ENCODE measurements at places on chromosomes 4 and X.

- DNase-seq, result no peak
Measured at GRCh38 chrX:17814557-17814956, 46.5 kb downstream of the RAI2 start.

GRCh38 chr4:76447393-76447851 is 12.4 kb downstream of the SHROOM3 start:
- DNase-seq, result no peak

DNA sequence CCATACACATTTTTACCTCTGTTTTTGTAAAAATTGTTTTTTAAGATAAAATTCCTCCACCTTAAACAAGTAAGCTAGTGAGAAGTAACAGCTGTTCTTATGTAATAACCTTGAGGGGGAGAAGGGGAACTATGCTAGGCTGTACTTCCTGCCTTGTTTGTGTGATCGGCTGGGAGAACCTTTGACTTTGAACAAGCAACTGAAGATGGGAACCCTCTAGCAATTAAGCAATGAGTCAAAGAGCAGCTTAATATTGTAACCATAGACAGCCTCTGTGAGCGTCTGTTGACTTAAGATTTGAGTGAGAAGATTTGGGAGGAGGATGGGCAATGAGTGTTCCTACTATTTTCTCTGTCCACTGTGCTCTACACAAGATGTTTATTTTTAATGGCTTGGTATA is 135.1 kb downstream of the SCLT1 start:
- no peak for DNase-seq

GRCh38 chrX:22462959-22463358 is 190.2 kb downstream of the CBLL2 start:
- no peak for DNase-seq

- DNase-seq, result no peak
Measured at GRCh38 chr4:23966725-23967124, 76.9 kb upstream of the PPARGC1A start.

DNA sequence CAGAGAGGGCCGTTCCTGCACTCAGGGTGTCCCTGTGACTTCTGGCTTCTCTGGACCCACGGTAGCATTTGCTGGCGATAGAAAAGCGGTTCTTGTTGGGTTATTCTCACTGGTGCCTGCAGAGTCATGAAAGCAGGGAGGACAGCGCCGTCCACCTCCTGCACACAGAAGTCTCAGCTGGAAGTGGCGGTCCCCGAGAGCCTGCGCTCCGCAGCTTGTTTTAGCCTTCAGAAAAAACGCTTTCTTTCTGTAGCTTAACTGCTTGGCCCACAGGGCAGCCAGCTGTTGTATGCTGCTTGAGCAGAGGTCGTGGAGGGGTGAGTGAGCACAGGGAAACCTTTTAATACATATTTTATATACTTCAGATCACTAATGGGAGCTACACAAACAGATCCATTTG is 400.7 kb upstream of the FAT1 start:
- DNase-seq, result no peak

GRCh38 chrX:85516131-85516530 is 136.7 kb upstream of the POF1B start:
- no peak for DNase-seq

GRCh38 chrX:45751156-45751555 is 550.5 kb upstream of the DIPK2B start:
- no peak for DNase-seq

DNA sequence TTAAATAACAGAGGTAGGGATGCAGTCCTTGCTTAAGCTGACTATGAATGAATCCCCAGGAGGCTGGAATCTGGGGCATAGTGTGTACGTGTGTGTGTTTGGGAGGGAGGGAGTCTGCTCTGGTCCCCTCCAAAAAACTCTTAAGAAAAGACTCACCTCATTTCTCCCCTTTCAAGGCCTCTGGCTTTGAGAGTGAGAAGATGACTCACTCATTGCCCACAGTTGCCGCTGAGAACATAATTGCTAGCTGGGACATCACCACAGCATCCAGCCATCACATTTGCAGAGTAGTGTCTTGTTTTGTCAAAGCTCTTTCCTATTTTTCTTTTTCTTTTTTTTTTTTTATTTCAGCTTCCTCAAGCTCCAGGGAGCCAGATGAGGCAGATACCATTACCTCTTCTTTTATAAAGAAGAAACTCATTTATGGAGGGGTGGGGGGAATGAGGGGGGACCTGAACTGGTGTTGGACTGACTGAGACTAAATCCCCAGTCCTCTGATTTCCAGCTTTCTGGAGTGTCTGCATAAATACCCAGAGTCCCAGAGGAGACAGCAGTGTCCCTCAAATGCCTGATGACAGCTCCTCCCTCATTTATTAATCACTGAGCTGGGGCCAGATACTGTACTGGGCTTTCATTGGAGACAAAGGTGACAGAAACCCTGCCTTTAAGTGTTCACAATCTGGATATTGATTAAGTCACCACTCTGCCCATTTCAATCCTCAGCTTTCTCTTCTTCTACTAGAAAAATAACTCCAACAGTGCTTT is 61.9 kb upstream of the LAS1L start:
- no peak for DNase-seq

GRCh38 chrX:2263203-2263602 is 237.6 kb downstream of the DHRSX start:
- DNase-seq, result no peak

GRCh38 chrX:149758068-149758714 is 15.7 kb upstream of the HSFX1 start:
- no peak for DNase-seq

GRCh38 chr4:99077177-99077576 is 11.4 kb downstream of the ADH5 start:
- no peak for DNase-seq

GRCh38 chr4:2443061-2443730 is 24.4 kb downstream of the CFAP99 start:
- DNase-seq, result no peak

GRCh38 chrX:10325611-10326010 is 168.8 kb downstream of the CLCN4 start:
- no peak for DNase-seq

DNA sequence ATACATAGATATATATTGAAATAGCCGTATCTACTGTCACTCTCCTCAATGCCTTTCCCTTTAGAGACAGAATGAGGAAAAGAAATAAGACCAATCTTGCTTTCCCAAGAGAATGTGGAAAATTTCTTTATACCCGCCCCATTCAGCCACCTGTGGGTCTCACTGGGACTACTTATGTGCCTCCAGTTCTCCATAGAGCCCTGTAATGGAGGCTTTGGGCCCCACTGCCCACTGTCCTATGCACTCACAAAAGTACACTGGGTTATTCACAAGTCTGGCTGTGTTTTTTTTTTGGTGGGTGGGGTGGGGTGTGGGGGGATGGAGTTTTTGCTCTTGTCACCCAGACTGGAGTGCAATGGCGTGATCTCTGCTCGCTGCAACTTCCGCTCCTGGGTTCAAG is 70.4 kb upstream of the ELOVL6 start:
- no peak for DNase-seq

DNA sequence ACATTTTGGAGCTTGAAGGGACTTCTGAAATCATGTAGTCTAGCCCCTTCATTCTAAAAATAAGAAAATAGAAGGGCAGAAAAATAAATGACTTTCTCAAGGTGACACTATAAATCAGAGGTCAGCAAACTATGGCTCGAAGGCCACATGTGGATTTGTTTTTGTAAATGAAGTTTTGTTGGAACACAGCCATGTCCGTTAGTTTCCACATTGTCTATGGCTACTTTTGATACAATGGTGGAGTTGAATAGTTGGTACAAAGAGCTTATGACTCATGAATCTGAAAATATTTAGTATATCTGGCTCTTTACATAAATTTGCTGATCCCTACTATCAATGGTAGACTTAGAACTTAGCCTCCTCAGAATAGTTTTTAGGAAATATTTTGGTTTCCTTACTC is 302.4 kb upstream of the PRPS2 start:
- DNase-seq, result no peak

GRCh38 chr4:7800410-7800809 is 139.3 kb downstream of the AFAP1 start:
- no peak for DNase-seq

DNA sequence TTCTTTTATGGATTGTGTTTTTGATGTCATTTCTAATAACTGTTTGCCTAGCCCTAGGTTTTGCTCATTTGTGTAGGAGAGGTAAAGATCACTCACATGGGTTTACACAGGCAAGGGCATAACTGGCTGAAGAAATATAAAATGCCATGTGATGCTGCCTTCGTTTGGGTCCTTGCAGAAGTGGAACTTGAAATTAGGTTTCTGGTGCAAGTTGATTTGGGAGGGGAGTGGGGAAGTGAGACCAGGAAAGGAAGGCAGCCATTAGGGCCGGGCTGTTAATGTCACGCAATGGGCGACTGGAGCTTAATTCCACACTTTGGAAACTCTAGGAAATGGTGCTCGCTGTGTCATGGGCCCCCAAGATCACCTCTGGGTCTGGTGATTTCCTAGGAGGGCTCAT is 14.5 kb downstream of the CLCN4 start:
- no peak for DNase-seq

GRCh38 chr4:143355540-143356217 is 19.0 kb downstream of the GAB1 start:
- no peak for DNase-seq

GRCh38 chrX:149950681-149951080 is 12.4 kb upstream of the EOLA2 start:
- DNase-seq, result no peak

DNA sequence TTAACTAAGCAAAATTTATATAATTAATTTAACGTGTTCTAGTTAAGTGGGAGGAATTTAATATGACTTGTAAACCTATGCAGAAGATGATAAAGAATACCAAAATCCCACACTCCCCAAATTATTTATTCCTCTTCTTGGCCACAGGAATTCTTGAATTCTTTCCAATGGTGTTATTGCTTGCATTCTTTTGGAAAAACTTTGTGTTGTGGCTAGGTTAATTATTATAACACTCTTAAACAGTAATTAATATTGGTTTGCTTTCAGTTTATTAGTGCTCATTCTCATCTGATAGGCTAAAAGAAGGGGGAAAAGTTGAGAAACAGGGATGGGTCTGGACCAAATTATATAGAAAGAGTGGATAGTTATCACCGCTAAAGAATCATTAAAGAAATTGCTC is 141.5 kb upstream of the PABPC4L start:
- no peak for DNase-seq

GRCh38 chr4:188665491-188666457 is 526.5 kb downstream of the TRIML1 start:
- DNase-seq, result no peak

GRCh38 chr4:141896687-141897086 is 260.3 kb downstream of the IL15 start:
- DNase-seq, result no peak

DNA sequence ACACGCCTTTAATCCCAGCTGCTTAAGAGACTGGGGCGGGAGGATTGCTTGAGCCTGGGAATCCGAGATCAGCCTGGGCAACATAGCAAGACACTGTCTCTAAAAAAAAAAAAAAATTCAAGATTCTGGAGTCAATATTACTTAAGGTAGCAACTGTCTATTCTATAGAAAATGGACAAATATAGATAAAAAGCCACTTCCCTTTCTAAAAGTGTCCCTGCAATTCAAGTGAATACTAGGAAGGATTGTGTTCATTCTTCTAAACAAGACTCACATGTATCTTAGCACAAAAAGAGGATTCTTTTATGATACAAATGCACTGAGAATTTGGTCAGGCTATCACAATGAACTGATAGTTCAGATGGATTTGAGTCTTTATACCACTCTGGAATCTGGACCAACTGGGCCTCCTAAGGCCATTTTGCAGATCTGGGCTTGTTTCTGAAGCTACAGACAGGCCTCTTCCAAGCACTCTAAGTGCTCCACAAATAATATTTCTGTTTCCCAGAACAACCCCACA is 7.0 kb downstream of the PKD2 start:
- DNase-seq, result no peak

DNA sequence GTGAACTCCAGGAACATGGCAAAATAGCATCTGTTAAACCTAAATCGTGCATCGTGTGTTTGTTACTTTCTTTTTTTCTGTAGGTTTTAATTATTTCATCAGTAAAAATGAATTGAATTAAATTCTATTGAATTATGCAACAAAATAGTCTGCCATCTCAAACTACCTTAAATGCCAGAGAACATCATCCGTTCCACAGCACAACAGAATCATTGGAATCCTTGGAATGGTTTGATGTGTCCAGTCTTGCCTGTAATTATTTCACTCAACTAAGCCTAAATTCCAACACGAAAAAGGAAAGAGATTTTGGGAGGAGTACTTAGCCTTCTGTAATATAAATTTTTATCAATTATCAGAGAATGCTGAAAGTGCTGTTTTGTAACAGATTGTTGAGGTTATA is 17.1 kb upstream of the SLC7A11 start:
- DNase-seq, result no peak

- DNase-seq, result no peak
Measured at GRCh38 chr4:2175990-2176698, 65.8 kb downstream of the HAUS3 start.

DNA sequence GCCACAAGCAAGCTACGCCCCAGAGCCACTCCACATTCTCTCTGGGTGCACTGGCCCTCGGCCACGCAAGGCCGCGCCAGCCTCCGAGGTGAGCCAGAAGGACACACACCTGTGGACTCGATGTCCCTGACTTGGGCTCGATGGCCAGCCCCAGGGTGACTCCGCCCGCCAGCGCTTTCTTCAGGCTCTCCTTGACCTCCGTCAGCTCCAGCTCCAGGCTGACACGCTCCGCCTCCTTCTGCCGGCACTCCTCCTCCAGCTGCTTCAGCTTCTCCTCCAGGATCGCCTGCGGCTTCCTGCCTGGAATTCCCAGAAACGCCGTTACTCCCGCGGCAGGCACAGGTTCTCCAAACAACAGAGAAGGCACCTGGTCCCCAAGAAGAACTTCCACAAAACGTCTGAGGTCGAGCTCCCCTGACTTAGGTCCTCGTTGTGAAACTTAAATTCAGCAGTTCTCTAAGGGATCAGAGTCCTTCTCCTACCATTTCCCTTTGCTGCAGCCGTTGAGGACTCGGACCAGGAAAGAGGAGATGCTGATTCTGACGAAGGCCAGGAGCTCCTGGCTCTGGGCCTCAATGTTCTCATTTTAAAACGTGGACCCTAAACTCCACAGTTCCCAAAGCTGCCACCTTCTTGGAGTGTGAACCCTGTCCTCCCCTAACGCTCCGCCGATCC is 166.8 kb downstream of the AFAP1 start:
- DNase-seq, result no peak

DNA sequence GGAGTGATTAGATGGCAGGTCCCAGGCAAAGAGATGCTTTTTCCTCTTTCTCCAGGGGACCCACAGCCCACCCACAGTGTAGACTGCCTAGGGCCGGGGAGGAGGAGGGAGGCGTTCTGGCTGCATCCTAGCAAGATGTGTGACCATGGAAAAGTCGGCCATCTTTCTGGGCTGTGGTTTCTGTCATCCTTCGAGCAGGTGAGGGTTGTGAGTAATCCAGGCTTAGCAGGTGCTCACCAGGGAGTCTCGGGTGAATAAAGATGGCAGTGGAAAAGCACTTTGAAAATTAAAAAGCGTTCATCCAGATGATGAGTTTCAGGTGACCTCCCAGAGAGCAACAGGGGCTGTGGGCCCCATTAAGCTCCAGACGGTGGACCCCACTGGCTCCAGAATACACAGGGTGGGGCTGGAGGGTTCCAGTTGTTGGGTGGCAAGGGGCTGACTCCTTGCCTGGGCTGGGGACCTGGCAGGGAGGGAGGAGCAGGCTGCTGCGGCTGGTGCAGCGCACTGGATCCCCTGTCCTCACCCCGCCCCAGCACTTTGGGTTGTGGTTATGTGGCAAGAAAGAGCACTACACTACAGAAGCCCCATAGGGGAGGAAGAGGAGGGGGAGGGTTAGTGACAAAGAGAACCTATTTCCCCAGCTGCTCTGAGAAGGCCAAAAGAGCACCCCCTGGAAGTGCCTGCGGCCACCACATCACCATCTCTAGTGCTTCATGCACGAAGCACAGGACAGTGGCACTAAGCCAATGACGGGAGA is 23.7 kb downstream of the ELF4 start:
- no peak for DNase-seq

Measured in dorsolateral prefrontal cortex (tissue), 122 donors.